ENCODE measurements at places on chromosomes 2 and 18.
A peak's percentile ranks its signal among the peaks of the same experiment; 100 is the strongest.

DNA sequence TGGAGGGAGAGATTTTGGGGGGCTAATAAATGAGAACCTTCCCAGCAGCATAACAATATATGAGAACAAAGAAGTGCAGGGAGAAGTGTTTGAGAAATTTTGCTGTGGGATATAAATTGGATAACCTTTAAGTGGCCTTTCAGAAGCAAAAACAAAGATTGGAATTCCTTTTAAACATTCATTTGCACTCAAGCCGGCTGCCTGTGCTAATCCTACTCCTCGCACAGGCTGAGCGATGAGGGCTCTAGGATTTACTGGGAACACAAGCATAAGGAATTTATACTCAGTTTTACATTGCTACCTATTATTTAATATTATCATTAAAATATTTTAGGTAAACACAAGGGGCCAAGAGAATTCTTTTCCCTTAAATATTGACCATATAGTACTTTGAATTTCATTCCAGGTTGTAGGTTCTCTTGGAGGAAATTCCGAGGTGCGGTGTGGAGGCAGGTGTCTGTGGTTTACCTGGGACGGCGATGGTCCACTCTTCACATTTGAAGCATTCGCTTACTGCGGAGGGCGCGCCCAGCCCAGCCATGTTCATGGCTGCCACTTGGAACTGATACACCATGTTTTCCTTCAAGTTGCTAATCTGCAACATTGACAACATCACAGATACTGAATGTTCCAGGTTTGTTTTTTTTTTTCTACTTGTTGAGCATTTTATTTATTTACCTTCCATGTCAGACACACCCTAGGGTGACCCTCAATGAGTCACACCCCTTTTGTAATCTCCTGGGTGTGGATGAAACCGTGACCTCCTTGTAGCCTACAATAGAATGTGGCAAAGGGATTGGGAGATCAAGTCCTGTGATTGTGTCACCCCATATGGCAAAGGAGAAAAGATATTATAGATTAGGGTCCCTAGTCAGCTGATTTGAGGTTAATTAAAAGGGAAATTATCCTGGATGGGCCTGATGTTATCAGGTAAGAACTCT, 100.1 kb downstream of the MYOM1 start:
- no peak for DNase-seq

GRCh38 chr2:168773719-168774521, 28.5 kb upstream of the NOSTRIN start:
- DNase-seq, result peak; percentile 22

DNA sequence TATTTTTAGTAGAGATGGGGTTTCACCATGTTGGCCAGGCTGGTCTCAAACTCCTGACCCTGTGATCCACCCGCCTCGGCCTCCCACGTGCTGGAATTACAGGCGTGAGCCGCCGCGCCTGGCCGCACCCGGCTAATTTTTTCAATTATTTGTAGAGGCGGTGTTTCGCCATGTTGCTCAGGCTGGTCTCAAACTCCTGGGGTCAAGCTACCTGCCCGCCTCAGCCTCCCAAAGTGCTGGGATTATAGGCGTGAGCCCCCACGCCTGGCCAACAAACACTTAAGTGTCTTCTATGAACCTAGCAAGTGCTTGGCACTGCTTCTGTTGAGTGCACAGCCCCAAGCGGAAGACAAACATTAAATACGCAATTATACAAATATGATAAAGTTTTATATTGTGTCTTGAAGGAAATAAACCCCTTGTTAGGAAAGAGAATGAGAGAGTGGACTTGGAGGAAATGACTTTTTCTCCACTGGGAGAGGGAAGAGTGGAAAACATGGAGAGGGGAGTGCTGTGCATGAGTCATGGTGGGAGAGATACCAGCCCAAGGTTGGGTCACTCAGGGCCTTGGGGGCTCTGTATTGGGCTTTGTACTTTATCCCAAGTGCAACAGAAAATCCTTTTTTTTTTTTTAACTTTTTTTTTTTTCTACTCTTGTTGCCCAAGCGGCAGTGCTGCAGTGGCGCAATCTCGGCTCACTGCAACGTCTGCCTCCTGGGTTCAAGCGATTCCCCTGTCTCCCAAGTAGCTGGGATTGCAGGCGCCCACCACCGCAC, 41.4 kb upstream of the ACTR2 start:
- DNase-seq, result no peak

DNA sequence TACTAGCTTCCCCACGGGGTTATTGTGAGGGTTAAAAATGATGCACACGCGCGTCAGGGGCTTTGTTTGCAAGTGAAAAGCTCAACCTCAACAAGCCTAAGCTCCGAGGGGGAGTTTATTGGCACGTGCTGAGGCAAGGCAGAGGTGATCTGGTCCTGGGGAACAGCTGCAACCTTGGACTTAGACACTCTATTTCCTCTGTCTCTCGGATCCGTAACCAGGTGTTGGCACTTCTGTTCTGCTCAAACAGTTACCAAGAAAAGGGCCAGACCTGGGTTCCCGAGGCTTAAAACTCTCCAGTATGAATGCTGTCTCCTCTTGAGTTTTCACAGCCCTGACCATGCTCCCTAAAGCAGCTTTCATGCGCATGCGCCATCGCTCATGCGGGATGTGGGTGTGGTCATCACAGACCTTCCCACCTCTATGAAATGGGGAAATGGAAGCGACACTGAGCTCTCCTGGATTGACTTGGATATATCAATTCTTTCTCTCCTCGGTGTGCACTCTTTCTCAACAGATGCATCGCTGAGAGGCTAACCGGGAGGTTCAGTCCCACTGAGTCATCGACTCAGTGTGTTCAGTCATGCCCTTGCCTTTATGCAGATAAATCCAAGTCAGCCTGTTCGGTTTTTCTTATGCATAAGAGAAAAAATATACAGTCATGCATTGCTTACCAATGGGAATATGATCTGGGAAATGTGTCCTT, 19.9 kb upstream of the RAB31 start:
- peak; percentile 43 for DNase-seq

- no peak for DNase-seq
These were observed 68.7 kb upstream of the RBM44 start for GRCh38 chr2:237729681-237730475.

- peak; percentile 0 for DNase-seq
These were observed 681.3 kb downstream of the ADCYAP1 start for GRCh38 chr18:1585881-1586488.

- no peak for DNase-seq
These were observed 113.3 kb downstream of the POLE4 start for GRCh38 chr2:75071766-75072165.

GRCh38 chr2:196987298-196987648, 60.8 kb upstream of the PGAP1 start:
- no peak for DNase-seq

Measured in amniotic stem cell (primary cell).